ENCODE measurements at places on chromosomes 4 and X.

- no peak for DNase-seq
Measured at GRCh38 chrX:47501226-47502074, 18.4 kb upstream of the ZNF41 start.

GRCh38 chrX:151729056-151729725 lies 5.4 kb upstream of the CNGA2 start:
- DNase-seq: no peak

GRCh38 chrX:10296576-10296975 lies 139.8 kb downstream of the CLCN4 start:
- DNase-seq: no peak

GRCh38 chr4:41873380-41874295 lies 61.6 kb upstream of the TMEM33 start:
- no peak for DNase-seq
